ENCODE measurements at places on chromosomes 16 and 17. TPM values are rescaled to one million over a fixed set of nuclear protein-coding genes. Genes with fewer than 3 reads are reported as not detected.

DNA sequence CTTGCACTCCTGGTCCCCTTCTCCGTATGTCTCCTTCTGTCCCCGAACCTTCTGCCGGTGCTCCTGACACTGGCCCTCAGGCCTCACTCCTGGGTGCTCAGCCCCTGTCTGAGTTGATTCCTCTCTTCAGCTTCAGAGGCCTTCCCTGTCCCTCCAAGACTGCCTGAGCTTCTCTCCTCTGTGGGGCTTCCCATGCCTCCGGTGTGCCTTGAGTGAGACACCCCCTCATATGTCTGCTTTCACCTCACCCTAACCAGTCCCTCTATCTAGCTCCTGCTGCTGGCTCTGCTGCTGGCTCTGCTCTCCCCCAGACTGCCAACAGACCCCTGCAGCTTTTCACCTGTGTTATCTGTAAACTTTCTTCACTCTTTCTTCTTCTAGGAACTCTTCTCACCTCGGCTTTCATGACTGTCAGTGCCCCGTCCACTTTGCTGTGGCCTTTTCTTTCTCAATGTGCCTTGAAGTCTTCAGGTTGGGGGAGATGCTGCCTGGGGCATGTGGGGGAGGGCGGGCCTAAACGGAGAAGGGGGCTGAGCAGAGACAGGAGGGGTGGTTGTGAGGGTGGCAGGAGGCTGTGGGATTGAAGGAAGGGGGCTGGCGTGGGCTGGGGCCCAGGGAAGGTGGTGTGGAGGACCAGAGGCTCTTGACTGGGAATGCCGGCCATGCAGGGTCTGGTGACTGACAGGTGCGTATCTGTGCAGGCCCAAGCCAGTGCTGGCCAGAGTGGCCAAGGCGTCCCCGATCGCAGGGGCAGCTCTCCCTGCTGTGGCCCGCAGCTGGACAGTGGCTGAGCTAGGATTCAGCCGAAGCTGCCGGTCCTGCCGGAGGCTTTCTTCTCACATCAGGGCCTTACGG is 81.3 kb downstream of the METRNL start:
- ATAC-seq = no peak

The TBC1D3G gene
- total RNA-seq = not detected

The GFAP gene
- total RNA-seq = 2,179 TPM

The STX1B gene
- 13.3 TPM for total RNA-seq

The FOXN1 gene
- 0.66 TPM for total RNA-seq
